ENCODE measurements at places on chromosomes 7 and 10.
A peak's percentile ranks its signal among the peaks of the same experiment; 100 is the strongest.

DNA sequence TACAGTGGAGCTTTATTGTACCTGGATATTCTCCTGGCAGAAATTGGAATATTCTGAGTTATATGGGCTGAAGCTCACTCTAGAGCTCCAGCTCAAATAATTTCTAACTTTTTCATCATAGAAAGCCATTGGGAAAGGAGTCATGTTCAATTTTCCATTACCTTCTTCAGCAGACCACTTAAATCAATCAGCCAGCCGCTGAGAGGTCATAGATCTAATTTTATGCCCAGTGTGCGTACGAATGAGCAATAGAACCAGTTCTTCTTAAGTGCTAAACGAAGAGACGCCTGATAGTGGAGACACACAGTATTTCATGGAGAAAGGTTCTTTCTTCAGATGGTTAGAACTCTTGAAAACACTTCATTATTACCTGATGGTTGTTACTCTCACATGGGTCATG, 35.0 kb upstream of the DNAJB12 start:
- DNase-seq, result no peak

DNA sequence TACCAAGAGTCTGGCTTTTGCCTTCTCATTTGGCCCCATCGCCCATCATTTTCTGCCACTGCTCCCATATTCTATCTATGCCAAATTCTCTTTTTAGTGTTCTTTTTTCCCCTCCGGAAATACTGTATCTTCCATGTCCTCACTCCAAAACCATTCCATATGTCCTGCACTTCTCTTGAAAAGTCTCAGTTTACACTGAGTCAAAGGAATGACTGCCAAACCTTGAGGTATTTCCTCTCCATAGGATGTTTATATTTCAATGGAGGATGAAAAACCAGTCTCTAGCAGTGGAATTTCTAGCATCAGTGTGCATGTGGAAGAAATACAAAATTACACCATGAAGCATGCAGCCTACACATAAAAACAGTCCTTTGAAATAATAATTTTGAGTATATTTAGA, 121.4 kb upstream of the PHYHIPL start:
- DNase-seq, result no peak

DNA sequence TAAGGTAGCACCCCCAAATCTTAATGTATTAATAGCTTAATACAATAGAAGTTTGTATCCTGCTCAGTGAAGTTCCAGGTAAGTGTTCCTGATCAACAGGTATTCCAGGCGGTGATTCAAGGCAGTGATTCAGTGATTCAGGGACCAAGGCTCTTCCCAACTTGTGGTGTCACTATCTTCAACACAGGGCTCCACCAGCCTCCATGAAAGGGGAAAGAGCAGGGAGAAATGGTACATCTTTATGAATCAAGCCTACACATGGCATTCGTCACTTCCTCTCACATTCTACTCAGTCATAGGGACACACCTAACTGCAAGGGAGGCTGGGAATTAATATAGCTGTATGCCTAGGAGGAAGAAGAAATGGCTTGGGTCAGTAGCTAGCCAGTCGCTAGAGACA, 5.1 kb downstream of the GOLGA7B start:
- DNase-seq, result no peak

- DNase-seq, result no peak
Measured at GRCh38 chr10:44948642-44949041, 11.0 kb upstream of the RASSF4 start.

DNA sequence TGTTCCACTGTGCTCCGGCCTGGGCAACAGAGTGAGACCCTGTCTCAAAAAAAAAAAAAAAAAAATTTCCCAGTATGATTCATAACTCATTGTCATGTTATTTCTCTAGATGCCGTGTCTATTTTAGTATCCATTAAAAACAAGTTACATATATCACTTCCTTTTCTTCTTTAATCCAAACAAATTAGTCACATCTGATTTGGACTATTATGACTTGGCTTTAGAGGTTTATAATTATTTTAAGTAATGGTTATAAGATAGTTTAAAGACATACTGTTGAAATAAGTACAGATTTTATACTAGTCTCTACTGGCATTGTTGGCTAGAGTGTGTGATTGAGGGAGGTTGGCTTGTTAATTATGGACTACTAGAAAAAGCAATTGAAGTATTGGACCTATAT, 53.3 kb downstream of the ZMYND11 start:
- no peak for DNase-seq

DNA sequence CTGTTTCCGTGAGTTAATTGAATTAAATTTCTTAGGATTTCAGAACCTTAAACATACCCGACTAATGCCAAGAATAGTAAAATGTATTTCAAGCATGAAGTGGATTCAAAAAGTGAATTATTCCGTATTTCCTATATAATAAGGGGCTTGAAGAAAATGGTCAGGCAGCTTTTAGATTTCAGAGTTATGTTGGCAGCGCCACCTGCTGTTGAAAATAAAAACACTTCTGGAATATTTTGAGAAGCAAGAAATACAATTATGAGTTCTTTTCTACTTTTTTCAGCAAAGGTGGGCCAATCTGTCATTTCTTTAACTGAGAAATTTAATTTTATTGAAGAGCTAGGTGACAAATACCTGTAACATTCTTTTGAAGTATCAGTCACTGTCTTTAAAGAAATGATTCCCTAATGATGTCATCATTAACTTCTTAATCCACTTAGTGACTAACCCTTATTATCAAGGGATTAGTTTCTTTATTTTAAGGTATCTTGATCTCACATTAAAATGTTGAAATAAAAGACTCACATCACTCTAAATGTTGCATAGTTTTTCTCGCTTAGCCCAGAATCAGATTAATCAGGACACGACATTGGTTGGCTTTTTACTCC, 36.6 kb upstream of the AGR3 start:
- peak; percentile 67 for DNase-seq

GRCh38 chr10:70137927-70138883, 5.6 kb upstream of the AIFM2 start:
- DNase-seq, result no peak
